ENCODE measurements at places on chromosomes 7 and 10.

DNA sequence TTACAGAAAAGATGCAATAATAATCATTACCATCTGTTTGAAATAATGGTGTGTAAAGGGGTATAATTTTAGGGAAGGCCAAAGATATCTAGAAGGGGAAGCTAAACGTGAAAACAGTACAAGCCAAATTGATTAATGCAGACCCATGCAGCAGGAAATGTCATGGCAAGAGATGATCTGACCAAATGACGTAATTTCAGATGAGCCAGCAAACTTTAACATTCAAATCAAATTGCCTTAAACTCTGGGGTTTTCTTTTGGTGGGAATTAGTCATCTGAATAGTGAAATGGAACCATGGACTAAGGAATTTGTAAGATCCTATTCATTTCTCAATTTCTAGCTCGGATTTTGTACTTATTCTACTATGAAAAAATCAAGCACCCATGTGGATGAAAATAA, 21.4 kb upstream of the SCIN start:
- DNase-seq = no peak

GRCh38 chr10:22760025-22760424, 45.6 kb upstream of the PIP4K2A start:
- DNase-seq = no peak

DNA sequence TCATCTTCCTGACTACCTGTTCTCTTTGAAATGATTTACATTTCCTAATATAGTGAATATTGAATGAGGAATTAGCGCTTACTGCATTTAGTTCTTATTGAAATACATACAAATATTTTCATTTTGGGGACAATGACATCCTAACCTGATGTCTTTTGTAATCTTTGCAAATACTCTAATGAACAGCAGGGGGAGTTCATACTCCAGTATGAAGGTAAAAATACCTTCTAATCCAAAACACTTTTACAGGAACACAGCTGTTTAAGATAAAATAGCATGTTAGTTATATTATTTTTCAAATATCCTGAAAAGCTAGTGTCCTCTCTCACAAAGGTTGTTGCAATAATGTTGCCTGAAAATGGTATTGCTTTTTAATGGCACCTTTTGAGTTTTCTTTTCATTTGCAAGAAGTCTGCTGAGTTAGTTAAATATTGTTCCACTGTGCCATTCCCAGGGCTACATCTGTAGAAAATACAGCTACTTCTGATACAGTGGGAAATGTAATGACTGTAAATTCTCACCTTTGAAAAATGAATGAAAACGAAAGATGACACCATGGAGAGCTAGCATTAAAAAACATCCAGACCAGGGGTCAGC, 400.0 kb downstream of the PHF14 start:
- no peak for DNase-seq

DNA sequence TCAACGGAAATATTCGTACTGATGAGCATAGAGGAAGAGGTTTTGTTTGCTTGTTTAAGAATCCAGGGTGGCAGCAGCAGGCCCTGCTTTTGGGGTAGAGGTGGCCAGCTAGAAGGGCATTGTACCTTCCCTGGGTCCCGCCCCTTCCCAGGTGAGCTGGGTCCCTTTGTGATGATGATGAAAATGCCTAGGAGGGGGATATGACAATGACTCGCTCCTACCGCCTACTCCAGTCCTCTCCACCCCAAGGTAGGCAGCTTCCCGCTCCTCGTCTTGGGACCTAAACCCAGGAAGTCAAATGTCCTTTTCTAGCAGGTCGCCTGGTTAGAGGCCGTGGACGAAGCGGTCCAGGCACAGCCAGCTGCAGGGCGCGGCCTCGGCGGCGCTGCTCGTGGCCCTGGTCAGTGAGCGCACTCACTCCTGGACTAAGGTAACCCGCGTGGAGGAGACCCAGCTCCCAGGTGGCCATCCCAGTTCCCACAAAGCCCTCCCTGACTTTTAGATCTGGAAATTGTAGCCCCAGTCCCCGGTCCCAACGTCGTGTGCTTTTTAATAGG, 141.4 kb downstream of the LSMEM1 start:
- DNase-seq = no peak

DNA sequence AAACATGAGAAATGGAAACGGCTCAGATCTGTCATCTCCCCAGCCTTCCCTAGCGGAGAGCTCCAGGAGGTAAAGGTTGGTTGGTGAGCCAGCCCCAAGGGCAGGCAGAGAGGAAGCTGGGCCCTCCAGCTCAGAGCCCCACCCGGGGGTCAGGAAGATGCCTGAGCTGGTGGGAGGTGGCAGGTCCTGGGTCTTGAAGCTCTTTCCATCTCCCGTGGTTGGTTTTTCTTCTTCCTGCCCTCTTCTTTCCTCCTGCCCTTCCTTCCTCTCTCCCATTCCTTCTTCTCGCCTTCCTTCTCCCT, 384.2 kb upstream of the FOXK1 start:
- DNase-seq = no peak

GRCh38 chr7:139763330-139763729, 14.5 kb downstream of the HIPK2 start:
- no peak for DNase-seq

GRCh38 chr10:130656582-130657133, 520.5 kb downstream of the GLRX3 start:
- DNase-seq = no peak

GRCh38 chr7:12226756-12227155, 15.7 kb downstream of the TMEM106B start:
- DNase-seq = no peak

GRCh38 chr7:17384400-17384799, 85.9 kb downstream of the AHR start:
- DNase-seq = no peak

- no peak for DNase-seq
Measured at GRCh38 chr7:133255486-133255885, 2.6 kb downstream of the EXOC4 start.

DNA sequence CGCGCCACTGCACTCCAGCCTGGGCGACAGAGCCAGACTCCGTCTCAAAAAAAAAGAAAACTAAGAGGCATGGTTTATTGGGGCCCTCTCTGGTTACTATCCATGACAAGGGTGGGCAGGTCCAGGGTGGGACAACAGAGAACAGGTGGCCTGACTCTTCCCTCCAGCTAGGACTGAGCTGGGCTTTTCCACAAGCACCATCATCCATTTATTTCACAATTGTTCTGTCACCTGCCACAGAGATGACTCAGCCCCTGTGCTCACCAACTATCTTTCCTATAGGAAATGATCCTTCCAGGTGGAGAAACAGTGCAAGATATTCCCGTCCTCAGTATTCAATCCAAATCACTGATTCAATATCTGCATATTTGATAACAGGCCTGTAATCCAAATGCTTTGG, 44.9 kb upstream of the MYL10 start:
- no peak for DNase-seq

DNA sequence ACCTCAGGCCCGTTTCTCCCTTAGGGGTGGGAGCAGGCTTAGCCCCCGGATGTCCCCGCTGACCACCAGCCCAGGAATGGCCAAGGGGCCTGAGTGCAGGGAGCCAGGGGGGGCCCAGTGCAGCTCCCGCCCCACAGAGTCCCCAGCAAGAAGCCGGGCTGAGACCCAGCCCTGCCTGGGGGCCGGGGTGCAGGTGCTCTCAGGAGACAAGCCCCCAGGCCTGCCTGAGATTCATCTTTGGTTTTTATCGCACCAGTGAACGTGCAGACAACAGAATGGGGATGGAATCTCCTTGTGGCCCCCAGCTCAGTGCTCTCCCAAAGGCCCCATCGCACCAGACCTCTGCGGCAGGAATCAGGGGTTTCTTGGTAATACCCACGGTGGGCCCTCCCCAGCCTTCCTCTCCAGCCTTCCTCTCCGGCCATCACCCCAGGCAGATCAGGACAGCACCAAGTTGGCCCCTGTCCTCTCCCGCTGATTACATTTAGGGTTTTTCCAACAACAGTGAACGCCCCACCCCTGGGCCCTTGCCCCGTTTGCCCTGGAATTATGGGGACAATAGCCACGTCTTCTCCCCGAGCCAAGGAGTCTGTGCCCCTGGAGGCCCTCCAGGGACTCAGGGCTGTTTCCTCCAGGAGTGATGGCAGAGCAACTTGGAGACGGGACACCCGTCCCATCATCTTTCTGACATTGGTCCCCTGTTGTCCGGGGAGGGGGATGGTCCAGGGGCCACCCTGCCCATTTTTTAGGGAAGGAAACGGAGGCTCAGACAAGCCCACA, 22.4 kb downstream of the ADAP1 start:
- no peak for DNase-seq
